Activated T-cell treated with anti-CD3 and anti-CD28 coated beads, Interleukin-2, amount 50 U/mL, for 72 hours (primary cell): ENCODE measurements at places on chromosomes 1 and 21.

DNA sequence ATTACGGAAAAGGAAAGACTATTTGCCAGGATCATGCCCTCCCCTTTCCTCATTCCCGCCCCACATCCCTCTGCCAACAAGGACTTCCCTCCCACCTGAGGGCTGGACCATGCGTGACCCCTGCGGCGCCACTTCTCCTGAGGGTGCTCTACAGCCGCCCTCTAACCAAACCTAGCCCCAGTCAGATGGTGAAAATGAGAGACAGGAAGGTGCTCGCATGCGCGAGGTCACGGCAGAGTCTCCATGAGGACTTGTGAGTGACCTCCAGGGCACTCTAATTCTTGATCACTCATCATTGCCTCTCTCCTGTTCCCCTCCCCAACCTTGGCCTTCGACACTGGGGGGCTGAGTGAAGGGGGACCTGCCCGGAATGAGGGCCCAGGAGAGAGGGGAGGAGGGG is 32.1 kb downstream of the TAF5L start:
- DNase-seq, result no peak

DNA sequence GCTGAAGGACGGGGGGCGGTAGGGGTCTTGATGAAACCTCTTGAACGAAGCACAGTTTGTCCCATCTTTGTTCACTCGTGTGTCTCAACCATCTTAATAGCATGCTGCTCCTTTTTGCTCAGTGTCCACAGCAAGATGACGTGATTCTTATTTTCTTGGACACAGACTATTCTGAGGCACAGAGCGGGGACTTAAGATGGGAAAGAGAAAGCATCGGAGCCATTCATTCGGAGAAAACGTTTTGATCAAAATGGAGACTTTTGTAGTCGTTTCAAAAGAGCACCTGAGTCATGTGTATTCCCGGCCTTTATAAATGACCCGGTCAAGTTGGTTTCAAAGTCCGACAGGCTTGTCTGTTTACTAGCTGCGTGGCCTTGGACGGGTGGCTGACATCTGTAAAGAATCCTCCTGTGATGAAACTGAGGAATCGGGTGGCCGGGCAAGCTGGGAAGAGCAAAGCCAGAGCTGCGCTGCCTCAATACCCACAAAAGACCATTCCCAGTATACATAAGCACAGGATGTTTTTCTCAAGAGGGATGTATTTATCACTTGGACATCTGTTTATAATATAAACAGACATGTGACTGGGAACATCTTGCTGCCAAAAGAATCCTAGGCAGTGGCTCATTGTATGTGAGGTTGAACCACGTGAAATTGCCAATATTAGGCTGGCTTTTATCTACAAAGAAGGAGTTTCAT is 18.5 kb downstream of the ETS2 start:
- DNase-seq, result no peak

DNA sequence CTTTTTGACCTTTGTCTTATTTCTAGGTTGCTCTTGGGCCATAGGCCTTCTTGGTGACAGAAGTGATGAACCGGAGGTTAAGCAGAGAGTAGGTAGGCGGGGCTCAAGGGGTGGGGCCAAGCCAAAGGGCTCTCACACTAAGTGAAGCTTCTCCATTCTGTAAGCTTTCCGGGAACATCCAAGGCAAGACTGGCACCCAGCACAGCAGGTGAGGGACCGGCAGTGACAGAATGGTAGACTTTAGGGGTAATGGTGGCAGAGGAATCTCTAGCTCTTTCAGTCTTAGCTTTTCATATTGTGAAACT is at the start of gene TNFAIP8L2:
TSS of gene TNFAIP8L2 (plus strand) at position 135 of the 305 bp plus-strand sequence. CDS start 2,049 bp downstream, outside the sequence.
- DNase-seq, result peak; percentile 90

DNA sequence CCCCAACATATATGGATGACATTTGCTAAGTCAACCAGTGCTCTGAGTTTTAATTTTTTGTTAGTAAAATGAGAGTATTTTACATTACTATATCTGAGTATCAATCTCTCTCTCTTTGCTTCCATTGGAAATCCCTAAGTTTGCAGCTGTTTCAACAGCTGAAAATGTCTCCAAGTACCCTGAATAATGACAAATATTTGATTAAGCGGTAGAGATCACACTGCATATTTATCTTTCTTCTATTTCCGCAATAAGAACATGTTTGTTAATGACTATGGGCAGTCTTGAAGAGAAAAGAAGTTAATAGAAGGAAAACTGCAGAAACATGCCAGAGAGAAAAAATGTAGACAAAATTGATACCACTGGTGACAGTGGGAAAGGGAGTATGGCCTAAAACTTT is 1117.5 kb downstream of the NCAM2 start:
- DNase-seq, result no peak

GRCh38 chr1:156998301-156998700 is 47.2 kb downstream of the ARHGEF11 start:
- no peak for DNase-seq

- DNase-seq, result no peak
These were observed 25.7 kb upstream of the OR10J5 start for GRCh38 chr1:159561497-159561896.

DNA sequence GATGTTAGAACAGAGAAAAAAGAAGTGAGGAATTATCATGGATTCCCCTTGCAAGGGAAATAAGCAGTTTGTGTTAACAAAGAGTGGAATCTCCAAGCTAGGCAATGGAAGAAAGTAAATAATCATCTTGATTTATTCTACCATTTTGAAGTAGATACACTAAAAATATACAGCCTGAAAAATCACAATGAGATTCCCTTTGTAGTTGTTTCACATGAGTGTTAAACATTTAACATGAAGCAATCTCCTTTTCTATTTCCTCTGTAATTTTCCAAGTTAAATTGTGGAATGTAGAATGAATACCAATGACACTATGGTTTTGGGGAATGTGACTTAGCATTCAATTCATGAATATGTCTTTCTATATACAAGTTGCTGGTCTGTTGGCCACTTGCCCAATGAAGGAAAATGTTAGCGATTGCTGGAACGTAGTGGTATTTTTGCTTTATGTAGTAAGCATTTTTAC is 5.7 kb downstream of the TGFB2 start:
- DNase-seq, result no peak

DNA sequence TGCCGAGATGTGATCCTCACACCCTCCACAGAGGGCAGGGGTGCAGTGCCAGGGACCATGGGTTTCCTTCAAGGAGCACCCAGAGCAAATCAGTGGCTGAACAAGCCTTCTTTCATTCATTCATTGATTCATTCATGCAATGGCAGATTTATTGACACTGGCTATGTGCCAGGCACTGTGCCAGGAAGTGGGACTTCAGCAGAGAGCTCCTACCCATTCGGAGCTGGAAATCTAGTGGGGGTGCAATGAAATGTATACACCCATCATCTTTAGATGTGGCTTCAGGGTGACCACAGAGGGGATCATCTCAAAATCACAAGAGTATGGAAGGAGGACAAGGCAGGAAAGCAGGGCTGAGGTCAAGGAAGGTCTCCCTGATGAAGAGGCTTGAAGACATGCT is 18.9 kb downstream of the SLC6A9 start:
- no peak for DNase-seq

DNA sequence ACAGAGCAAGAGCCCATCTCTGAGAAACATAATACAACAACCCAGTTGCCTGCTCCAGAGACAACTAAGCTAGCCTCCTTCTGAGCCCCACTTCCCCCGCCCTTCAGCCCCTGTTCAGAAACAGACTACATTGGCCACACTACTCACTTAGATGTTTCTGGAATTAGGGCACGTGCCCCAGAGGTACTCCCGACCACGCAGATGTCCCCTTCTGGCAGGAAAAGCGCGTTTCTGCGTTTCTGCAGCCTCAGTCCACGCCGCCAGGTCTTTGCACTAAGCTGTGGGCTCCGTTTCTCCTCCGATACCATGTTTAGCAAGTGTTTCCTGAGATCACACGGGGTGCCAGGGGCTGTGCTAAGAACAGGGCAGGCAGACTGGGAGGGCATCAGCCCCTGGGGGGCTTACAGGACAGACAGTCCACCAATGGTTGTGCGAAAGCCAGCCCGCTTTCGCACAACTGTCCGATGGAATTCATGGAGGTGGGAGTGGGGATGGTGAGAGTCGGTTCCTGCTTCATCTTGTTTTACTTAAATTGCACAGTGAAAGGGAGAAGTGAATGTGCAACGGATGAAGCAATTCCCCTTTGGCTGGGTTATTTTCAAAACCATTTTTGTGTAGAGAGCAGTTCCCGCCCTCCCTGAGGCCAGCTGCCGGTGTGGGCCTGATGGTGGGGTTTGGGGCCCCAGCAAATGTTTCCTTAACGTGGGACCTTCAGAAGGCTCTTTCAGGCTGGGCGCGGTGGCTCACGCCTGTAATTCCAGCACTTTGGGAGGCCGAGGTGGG is 2.7 kb downstream of the PIK3CD start:
- DNase-seq, result peak; percentile 57

- no peak for DNase-seq
These were observed 239.5 kb downstream of the TGFB2 start for GRCh38 chr1:218584418-218585155.

DNA sequence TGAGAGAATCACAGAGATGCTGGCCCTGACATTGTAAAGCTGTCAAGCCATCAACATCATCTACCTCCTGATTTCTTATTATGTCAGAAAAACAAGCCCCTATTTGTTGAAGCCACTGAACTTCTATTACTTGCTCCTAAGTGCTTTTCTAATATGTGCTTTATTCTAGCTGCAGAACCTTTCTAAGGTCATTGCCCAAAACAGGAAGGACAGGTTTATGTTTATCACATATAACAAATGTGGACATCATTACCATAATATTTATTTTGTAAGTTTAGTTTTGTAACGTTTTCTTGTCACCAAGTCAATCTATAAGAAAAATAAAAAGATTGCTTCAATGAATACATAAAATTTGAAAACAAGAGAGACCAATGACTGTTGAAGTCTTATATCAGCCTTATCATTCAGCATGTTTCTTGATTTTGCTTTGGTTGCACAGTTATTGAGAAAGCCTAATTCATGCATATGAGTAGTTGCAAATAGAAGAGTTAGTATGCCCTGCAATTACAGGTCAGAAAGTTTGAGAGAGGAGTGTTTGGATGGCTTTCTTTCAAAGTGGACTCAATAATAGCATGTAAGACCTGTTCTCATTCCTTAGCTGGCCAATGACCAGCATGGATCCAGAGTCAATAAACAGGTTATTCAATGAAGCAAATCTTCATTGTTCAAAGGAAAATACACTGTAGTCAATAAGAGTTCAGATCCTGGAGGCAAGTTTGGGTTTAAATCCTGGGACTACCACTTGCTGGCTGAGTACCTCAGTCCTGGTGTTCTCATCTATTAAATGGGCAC is 84.1 kb downstream of the MAB21L3 start:
- no peak for DNase-seq

DNA sequence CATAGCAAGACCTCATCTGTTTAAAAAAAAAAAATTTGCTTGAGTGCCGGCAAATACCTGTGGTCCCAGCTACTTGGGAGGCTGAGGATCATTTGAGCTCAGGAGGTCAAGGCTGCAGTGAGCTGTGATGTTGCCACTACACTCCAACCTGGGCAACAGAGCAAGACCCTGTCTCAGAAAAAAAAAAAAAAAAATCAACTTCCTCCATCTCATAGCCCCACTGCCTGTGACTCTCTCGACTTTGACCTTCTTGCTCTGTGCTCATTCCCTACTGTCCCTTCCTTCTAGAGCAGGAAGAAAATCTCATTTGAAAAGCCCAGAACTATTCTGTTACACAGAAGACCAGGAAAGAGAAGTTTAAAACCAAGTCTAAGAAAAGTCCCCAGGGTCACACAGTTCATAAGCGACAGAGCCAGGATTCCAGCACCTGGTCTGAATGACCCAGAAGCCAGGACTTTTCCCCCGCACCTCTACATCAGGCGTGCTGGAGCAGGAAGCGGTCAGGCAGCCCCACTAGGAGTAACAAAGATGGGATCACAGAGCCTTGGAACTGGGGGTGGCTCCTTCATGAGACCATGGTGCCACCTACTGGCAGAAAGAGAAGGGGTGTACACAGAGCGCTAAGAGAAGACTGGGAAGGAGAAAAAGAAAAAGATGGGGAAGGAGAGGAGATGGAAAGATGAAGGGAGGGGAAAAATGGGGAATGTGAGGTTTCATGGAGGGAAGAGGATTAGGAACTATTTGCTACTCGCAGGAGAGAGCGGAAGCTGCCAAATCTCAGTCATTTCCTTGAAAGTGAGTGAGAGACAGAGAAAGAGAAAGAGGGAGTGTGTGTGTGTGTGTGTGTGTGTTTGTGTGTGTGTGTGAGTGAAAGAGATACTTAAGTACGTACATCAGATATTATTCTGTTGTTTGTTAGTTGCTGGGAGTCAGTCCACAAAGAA is 3.1 kb upstream of the P3R3URF start:
- peak; percentile 71 for DNase-seq

GRCh38 chr1:222140206-222140605 is 398.3 kb upstream of the DUSP10 start:
- DNase-seq, result no peak

- no peak for DNase-seq
These were observed 36.8 kb downstream of the SMYD2 start for GRCh38 chr1:214317734-214318133.
